Fibroblast of skin of abdomen (primary cell): ENCODE measurements at places on chromosomes 16 and 17.

DNA sequence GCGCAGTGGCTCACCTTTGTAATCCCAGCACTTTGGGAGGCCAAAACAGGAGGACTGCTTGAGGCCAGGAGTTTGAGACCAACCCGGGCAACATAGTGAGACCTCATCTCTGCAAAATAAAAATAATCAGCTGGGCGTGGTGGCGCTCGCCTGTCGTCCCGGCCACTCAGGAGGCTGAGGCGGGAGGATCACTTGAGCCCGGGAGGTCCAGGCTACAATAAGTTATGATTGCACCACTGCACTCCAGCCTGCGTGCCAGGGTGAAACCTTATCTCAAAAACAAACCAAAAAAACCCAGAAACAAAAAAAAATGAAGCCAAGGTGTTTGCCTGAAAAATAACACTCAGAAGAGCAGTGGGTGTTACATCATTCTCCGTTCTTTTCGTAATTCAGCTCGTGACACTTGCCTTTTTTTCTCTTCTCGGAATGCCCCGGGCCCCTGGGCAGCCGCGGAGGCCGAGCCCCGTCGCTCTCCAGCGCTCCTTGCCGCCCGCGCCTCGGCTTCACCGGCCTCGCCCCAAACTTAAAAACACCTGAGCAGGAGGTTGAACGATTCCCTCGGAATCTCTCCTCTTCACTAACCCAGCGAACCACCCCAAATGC, 17.0 kb downstream of the PRCD start:
- DNase-seq: no peak

DNA sequence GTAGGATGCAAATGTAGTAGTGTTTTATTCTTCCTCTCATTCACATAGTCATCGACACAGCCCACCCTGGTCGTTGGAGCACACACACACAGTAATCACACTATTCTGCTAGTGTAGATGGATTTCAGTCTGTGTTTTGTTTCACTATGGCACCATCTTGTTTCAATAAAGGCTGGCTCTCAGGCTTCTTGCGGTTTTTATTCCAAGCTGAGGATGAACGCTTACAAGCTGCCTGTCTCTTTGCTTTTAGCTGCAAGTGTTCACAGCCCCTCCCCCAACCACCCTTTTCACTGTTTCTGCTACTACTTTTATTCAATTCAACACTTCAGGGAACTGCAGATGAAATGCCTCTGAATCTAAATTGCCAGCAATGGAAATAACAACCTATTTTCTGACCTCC, 140.9 kb upstream of the PMFBP1 start:
- DNase-seq: peak; percentile 88

DNA sequence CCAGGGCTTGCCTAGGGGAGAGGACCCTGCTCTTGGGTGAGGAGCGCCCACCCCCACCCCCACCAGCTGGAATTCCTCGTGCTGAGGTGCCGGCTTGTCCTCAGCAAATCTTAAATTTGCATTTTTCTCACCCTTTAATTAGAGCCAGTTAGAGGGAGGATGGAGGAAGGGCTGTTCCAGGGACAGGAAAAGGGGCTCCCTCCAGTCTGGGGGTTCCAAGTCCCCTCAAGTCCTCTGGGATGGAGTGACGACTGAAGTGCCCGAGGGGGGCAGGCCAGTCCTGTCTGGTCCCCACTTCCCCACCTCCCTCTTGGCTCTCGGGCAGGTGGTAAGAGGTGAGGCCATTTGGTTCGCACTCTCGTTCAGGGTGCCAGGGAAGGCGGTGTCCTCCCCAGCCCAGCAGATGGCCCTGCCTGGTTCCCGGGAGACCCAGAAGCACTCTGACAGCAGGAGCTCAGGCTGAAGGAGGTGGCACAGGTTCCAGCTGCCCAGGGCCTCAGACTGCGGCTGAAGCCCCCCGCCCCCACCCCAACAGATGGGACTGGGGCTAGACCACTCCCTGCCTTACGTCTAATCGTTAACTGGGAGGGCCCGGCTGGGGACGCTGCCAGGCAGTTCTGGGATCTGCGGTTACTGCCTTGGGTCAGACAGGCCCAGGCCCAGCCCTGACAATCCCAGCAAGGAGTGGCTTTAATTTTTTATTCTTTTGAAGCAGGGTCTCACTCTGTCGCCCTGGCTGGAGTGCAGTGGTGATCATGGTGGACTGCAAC, 2.2 kb downstream of the RAB26 start:
- peak; percentile 33 for DNase-seq

- DNase-seq: no peak
These were observed 84.6 kb downstream of the KANSL1 start for GRCh38 chr17:46108550-46109110.

GRCh38 chr16:74713325-74713724, 12.7 kb upstream of the MLKL start:
- no peak for DNase-seq

GRCh38 chr16:56795011-56795410, 65.1 kb downstream of the NUP93 start:
- DNase-seq: no peak

DNA sequence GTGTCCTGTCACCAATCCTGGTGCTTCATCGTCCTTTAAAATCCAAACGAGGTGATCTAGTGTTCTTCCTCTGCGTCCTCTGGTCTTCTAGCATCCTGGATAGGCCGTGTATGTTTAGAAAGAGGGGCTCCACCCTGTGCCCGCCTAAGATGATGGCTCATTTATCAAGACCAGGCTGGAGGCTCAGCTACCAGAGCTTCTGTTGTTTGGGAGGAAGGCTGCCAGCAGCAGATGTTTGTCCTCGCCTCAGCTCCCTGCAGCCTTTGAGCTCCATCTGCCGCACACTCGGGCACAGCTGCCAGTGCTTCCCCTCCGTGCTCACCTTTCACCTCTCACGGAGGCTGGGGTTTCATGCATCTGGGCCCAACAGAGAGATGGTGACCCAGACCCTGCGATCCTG, 954.7 kb upstream of the RBFOX1 start:
- no peak for DNase-seq

DNA sequence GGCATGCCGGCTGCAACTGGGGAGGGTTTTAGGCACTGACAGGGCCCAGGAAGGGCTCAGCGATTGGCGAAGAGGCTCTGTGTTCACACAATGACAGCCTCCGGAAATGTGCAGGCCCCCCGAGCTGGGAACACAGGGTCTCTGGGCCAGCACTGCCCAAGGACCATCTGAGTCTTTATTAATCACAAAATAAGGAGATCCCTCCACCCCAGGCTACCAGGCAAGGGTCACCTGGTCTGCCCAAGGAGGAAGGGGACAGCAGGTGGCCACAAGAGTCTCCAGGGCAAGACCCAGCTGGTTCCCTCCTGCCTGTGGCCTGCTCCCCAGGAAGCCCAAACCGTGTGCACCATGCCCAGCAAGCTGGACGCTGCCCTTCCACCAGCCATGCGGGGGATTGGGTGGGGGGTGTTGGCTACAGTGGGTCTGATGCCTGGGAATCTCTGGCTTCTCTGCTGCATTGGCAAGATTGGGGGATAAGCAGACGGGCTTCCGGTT, 52.1 kb upstream of the TNRC6C start:
- DNase-seq: no peak

DNA sequence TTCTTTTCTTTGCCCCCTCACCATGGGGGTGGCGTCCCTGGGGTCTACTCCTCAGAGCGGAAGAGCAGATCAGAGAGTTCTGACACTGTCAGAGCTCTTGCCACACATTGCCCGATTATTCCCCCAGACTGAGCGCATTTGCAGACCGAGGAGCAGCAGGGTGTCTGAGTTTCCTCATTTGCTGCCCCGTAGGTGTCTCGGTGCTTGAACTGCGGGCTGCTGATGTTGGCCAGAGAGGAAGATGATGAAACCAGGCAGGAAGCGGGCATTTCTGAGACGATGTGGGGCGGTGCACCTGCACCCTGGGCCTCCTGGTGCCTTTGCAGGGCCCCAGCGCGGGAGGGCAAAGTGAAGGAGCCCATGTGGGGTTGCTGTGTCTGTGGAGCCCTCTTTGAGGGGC, 55.2 kb downstream of the ARSG start:
- DNase-seq: no peak

- DNase-seq: peak; percentile 95
These were observed 756 bp downstream of the TAX1BP3 start for GRCh38 chr17:3667366-3668278.

- DNase-seq: no peak
These were observed 121.9 kb upstream of the CDH13 start for GRCh38 chr16:82504836-82505235.

DNA sequence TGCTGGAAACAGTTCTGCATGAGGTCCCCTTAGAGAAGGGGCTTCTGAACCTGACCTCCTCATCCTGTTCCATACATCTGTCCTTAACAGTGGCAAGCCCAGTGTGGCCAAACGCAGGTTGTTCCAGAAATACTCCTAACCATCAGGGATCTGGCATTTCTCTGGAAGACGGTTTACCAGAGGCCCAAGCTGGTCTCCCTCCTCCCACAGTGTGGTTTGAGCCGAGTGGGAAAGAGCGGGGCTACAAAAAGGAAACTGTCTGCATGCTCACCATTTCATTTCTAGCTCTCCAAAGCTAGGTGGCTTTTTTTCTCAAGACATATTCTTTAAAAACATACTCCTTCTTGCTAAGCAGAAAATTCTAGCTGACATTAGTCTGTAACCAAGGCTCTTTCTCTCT, 6.0 kb downstream of the MXRA7 start:
- no peak for DNase-seq

DNA sequence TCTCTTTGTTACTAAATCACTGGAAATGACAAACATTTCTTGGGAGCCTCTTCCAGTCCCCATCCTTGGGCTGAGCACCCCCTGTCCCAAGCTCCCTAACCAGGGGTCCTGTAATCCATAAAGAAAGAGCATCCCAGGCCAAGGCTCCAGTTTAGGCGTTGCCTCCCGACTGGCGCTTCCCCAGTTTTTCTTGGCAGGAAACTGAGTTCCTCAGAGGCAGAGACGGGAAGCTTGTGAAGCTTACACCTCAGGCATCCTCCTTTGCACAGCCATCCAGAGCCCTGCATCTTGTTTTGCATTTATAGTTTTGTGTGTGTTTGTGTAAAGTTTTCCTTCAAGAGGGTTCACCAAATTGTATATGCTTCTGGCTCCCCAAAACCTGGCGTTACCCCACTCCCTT, 7.1 kb downstream of the COPZ2 start:
- DNase-seq: no peak

DNA sequence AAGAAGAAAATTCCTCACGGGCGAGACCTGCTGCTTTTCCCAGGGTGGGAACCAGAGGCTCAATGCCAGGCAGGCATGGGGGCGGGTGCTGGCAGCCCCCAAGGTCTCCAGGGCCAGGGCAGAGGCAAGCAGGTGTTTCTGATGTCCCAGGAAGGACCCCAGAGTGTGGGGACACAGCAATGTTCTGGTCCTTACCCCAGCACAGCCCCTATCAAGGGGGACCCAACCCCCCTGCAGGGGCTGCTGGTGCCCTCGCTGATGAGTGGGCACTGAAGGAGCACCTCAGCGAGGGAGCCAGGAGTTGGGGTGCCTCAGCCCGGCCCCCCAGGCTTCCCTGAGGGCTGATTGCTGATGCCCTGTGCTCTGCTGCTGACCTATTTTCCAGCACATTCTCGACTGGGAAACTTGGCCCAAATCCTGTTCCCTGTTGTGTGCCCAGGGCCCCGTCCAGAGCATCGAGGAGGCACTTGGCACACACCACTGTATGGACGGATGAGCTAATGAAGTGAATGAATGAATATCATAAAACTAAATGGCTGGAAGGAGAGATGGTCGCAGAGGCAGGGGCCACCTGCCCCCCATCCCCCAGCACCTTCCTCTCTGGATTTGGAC, 2.8 kb downstream of the DBNDD1 start:
- DNase-seq: no peak

DNA sequence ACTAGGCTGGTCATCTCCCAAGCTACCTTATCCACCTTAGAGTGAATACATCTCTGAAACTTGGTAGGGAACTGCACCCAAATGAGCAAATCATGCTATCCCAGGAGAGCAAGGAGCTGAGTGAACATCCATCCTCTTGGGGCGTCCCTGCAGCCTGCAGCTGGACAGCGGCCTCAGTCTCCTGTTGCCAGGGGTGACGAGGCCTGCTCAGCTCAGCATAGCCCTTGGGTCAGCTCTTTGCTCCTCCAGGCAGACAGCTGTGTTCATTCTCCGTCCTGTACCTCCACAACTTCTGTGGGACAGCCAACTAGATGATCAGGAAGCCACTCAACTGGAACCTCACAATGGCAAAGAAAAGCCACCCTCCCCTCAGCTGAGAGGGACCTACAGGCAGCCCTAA, 111.9 kb downstream of the SOCS1 start:
- no peak for DNase-seq

DNA sequence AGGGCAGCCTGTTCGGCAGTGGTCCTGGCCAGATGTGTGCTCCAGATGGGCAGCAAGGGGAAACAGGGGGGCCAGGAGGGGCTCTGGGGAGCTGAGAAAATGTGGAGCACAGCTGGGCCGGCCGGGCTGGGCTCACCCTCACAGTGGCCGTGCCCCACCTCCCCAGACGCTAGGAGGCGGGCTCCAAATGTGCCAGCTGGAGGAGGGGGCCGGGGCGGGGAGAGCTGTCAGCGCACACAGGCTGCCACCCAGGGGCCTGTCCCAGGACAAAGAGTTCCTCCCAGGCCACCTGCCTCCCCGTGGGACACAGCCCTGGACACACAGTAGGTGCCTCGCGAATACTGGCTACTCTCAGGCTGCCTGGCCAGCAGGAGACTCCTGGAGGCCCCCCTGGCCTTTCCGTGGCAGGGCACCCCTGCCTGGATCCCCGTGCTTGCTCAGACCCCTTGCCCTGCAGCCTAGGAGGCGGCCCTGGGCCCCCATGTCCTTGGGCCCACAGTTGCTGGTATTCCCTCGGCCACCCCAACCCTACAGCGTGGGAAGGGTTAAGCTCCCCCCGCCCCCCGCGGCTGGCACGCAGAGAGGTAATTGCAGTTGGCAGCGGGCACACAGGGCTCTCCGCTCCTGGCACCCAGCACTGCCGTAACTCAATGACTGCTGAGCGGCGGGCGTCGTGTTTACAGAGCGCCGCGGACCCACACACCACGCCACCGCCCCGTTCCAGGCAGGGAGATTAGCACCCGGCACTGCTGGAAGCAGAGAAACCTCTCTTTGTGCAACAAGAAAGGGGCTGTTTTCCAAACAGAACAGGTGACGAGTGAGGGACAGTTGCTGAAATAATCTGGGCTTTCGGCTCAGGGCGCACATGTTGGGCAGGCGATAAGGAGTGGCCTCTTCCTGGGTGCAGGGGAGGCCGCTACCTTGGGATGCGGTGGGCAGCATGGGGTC, 32.2 kb downstream of the BAHCC1 start:
- DNase-seq: no peak

GRCh38 chr16:60199150-60199549, 1465.0 kb upstream of the GOT2 start:
- no peak for DNase-seq

GRCh38 chr16:53489755-53490154, 13.3 kb downstream of the AKTIP start:
- no peak for DNase-seq

- DNase-seq: no peak
These were observed 26.6 kb downstream of the PEMT start for GRCh38 chr17:17564896-17565295.
